H9 (cell line): ENCODE measurements at places on chromosomes 1 and 21.

GRCh38 chr1:20411196-20411980, 74.6 kb downstream of the CAMK2N1 start:
- DNase-seq = peak; percentile 45

- DNase-seq = no peak
Measured at GRCh38 chr1:160373696-160374095, 6.8 kb downstream of the NHLH1 start.

- DNase-seq = no peak
Measured at GRCh38 chr21:36508948-36509347, 29.0 kb upstream of the CLDN14 start.

GRCh38 chr21:45110873-45111624, 36.7 kb downstream of the ADARB1 start:
- DNase-seq = no peak

- no peak for DNase-seq
Measured at GRCh38 chr1:187933562-187934419, 1105.0 kb downstream of the PLA2G4A start.

DNA sequence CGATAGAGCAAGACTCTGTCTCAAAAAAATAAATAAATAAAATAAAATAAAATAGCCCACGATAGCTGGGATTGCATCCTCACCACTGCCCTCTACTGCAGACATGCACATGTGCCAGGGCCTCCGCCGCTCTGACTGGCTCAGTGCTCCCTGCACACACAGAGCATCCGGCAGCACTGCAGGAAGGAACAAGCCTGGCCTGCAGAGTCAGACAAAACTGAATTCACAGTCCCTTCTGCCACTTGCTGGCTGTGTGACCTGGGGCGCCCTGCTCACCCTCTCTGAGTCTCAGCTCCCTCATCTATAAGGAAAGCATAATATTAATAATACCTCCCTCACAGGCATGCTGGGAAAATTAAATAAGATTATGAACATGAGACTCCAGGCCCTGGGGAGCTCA, 35.4 kb downstream of the CSMD2 start:
- no peak for DNase-seq

GRCh38 chr1:244092964-244093638, 42.0 kb downstream of the ZBTB18 start:
- DNase-seq = no peak

DNA sequence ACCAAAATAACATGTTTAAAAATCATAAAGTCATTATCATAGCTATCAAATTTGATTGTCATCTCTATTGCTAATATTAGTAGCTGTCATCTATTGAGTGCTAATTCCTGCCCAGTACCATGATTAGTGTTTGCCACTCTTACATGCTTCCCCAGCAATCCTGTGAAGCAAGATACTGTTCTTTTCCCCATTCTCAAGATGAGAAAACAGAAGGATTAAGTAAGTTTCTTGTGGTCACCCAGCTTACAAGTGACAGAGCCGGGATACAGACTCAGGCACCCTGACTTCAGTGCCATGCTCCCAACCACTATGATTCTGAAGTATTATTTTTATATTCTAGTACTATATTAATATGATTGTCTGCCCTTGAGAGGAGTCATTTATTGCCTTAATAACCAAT, 36.5 kb downstream of the LRRC8C start:
- DNase-seq = no peak

DNA sequence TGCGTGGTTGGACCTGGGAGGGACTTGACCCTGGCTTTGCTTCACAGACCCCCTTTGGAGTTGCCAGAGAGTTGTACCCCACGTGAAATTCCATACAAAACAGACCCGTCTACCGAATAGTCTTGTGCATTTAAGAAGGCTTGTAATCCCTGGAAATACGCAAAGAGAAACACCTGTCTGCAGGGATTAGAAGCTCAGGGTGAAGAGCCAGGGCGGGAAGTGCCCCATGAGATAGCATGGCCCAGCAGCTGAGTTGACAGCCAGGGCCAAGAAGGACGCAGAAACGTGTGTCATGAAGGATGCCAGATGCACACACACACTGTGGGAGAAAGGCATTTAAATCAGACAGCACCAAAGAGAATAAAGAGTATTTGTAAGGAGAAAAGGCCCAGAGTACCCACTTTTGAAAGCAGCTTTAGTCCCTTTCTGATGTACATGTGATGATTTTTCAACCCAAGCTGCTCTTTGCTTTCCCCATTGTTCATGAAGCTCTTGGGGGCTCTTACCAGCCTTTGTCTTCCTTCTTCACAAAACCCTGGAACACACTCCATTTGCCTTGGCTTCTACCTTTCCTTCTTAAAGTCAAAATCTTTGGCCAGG, 46.6 kb downstream of the PCP4 start:
- DNase-seq = no peak

GRCh38 chr1:238404481-238404880, 513.8 kb upstream of the ZP4 start:
- DNase-seq = no peak

DNA sequence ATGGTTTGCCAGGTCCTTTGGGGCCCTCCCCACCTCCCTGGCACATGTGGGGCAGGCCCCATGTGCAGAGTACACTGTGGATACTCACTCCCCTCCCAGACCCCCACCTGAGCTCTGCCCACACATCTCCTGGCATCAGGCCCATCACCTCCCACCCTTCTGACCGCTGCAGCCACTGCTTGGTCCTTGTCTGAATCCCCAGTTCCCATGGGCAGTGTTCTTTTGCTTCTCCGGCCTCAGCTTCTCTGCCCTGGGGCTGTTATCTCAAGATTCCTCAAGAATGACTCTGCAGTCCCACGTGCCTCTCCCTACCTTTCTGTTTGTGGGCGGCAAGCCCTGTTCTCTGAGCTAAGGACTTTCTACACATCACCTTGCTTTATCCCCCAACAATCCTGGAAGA, 187.7 kb upstream of the EDN2 start:
- no peak for DNase-seq

GRCh38 chr1:204549313-204549712, 33.1 kb downstream of the MDM4 start:
- DNase-seq = no peak

DNA sequence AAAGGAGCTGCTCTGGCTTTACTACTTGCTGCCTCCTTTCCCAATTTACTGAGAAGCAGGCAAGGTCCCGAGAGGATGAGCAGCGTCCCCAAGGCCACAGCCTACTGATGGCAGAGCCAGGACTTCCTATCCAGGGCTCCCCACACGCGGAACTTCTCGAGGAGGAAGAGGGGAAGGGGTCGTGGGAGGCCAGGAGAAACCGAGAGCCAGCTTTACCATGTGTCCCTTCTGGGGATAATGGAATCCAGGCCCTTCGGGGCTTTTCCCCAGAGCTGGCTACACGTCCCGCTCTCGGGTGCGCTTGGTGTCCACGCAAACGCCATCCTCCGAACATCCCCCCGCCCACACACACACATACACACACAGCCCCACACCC, 4.3 kb upstream of the CCN1 start:
- DNase-seq = peak; percentile 38

- no peak for DNase-seq
Measured at GRCh38 chr21:35190201-35190701, 141.1 kb upstream of the RUNX1 start.

- no peak for DNase-seq
Measured at GRCh38 chr1:82030830-82031229, 230.1 kb downstream of the ADGRL2 start.

DNA sequence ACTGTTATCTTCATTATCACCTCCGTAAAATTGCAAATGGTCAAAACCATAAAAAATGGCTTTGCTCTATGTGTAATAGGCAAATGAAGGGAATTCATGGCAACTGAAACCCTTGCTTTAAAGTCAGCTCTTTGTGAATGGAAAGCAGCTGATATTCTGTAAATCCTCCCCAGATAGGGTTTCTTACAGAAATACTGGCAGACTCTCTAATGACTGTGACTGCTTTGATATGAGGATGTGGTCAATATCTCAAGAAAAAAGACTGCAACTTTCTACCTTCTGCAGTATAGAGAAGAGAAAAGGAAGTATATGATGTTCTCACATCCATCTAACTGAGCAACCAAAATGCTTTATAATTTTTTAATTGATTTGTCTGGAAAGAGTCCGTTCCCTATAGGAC, 193.1 kb downstream of the ST6GALNAC3 start:
- DNase-seq = no peak

- DNase-seq = no peak
Measured at GRCh38 chr1:33180226-33180910, 1.5 kb downstream of the TRIM62 start.

GRCh38 chr1:234725177-234726132, 115.5 kb upstream of the IRF2BP2 start:
- DNase-seq = no peak

- DNase-seq = no peak
Measured at GRCh38 chr1:56758794-56759193, 60.4 kb downstream of the FYB2 start.

DNA sequence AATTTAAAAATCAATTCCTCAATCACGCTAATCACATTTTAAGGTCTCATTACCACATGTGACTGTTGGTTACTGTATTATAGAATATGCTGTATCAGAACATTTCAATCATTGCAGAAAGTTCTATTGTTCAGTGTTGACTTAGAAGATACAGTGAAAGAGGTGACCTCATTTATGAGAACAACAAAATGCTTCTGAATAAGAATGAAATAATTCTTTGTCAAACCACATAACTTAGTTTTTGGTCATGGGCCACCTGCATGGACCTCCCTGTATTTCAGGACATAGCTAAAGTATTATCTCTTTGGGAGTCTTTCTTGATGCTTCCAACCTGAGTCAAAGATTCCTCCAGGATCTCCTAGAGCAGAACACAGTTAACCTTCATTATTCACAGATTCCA, 22.3 kb downstream of the MFSD2A start:
- DNase-seq = no peak
